GM20000 (cell line): ENCODE measurements at places on chromosomes 5 and 9.

- no peak for DNase-seq
Measured at GRCh38 chr9:109889456-109889855, 109.5 kb downstream of the PALM2AKAP2 start.

DNA sequence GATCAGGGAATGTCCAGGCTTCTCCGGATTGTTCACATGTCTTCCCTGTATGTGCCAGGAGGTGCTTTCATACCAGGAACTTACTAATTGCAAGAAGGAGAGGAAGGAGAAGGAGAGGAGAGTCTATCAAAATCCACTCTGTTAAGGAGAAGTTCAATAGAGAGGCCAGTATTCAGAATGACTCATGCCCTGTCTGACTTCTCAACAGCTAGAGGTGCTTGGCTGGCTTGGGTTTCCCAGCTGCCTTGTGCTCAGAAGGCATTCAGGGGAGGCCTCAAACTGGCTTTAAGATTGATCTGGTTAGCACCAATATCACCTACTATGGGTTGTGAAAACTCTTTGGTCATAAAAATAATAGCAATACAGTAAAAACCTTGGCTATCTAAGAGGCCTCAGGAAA, 167.9 kb upstream of the GLRA1 start:
- DNase-seq = no peak

- DNase-seq = peak; percentile 57
Measured at GRCh38 chr9:5557606-5558587, 47.6 kb downstream of the PDCD1LG2 start.

DNA sequence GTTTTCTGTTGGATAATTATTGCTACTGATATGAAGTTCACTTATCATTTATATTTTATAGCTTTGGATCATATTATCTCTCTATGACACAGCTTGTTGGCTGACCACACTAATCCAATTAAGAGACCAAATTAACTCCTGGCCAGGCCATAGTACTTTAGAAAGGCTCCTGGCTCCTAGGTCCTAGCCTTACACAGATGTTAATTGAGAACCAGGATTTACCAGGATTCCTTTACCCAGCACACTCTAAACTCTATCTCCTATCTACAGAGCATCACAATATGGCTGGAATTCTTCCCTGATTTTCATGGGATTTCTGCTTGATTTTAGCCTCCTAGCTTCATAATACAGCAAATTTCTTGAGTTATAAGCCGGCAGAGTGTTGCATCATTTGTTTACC, 80.3 kb downstream of the SLCO6A1 start:
- no peak for DNase-seq

- no peak for DNase-seq
Measured at GRCh38 chr9:69458176-69458575, 133.2 kb downstream of the ENTREP1 start.

- no peak for DNase-seq
Measured at GRCh38 chr9:97076238-97076637, 37.3 kb upstream of the CTSV start.

GRCh38 chr5:2916076-2916682, 164.7 kb upstream of the IRX2 start:
- no peak for DNase-seq

DNA sequence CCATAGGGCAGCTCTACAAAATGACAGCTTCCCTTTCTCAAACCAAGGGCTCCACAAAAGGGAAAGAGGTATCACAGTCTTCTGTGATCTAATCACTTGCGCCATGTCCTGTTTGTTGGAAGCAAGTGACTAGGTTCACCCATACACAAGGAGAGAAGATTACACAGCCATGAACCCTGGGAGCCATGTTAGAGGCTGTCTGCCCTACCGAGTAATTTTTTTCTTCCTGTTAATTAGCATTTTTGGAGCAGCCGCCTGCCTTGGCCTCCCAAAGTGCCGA, 33.2 kb upstream of the GOLPH3 start:
- no peak for DNase-seq

- DNase-seq = no peak
Measured at GRCh38 chr9:137749511-137749910, 128.1 kb upstream of the CACNA1B start.

DNA sequence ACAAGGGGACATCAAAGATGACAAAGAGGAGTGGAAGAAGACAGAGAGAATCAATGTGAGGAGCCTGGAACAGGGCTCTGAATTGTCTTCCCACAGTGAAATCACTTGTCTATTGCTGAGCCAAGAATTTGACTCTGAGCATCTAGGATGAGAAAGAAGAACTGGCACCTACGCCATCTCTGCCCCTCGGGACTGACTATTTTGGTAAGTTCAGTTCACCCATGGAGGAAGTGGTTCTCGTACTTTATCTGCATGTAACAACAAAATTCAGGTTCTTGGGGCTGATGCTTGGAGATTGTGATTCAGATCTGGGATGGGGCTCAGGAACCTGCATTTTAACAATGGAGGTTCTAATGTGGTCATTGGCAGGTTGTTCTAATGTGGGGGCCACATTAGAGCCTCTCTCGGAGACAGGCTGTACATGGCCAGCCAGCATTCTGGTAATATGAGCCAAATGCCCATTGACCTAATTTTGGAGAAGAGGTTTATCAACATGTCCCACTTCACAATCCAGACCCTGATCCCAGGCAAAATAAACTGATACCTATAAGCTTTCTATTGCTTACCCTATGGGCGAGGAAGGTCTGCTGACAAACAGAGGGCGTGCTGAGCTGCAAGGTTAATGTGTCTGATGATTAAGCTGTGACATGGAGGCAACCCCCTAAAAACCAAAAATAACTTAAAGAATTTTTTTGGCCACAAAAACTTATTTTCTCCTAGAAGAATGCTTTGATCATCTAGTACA, 2.7 kb upstream of the IL12B start:
- no peak for DNase-seq
